Fibroblast of pulmonary artery (primary cell): ENCODE measurements at places on chromosomes 1 and 21.

DNA sequence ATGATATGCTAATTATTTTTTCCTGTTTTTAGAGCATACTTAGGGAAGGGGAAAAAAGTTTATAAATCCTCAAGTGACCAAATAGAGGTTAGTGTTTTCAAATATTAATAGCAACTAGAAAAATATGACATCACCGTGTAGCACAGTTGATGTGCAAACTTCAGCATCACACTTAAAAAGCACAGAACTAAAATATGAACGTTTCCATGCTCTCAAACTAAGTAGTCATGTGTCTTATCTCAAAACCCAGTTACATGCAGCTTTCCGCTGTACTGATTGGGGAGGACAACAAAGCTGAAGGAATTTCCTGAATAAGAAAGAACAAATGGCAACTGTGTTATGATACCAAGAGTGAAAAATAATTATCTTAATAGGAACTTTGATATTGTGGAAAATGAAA lies 903.7 kb downstream of the ADGRL2 start:
- peak; percentile 62 for DNase-seq

GRCh38 chr1:168550971-168551370 lies 7.2 kb upstream of the XCL2 start:
- peak; percentile 39 for DNase-seq

DNA sequence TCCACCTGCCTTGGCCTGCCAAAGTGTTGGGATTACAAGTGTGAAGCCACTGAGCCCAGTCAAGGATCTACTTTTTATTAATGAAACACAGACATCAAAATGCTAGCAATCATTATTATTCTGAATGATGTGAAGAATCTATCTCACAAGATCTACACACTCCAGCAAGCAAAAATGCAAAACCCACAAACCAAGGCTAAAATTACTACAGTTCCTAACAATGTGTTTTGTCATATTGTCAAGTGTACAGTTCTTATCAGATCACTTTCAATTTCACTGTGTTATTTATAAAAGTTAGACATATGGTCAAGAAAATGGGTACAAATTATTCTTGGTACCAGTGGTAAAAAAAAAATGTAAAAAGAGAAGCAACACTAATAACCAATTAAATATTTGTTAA lies 61.3 kb upstream of the SDC3 start:
- no peak for DNase-seq

- peak; percentile 36 for DNase-seq
These were observed 83.6 kb upstream of the RGS1 start for GRCh38 chr1:192491804-192492554.

DNA sequence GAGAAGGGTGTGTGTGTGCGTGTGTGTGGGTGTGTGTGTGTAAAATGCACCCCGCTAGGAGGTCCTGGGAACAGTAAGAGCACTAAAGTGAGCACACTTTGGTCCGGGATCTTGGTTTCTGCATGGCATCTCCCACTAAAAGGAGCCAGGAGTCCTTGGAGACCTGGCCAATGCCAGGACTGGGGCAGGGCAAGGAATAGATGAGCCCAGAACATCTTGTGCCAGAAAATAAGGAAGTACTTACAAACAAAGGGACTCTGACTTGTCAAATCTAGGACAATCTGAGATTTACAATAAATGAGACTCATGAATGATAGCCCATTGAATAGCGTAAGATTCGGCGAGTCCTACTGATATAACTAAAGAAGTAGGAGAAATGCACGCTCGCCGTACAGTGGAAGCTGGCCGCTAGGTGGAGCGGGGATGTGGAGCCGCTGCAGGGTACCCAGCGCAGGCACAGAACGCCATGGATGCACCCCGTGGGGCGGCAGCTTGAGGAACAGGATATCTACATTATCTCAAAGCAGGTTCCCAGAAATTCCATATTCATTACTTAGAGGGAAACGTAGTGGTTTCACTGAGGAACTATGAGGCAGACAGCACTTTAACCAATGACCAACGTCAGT lies 7.1 kb downstream of the SLC37A1 start:
- DNase-seq = peak; percentile 21

DNA sequence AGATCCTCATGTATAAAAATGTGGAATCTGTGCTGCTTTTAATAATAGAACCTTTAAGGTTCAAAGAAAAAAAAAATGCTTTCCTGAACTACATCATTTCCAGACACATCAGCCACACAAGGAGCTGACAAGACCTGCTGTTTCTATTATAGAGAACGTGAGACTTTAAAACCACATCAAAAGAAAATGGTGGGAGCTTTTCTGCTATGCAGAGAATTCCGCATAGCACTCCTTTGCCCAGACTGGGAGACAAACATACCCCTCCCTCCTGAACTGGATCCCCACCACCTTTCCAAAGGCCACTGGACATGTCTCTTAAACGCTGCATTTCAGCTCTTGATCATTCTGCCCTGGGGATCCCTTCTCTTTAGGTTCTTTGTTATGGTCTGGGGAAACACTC lies 41.9 kb downstream of the TRIT1 start:
- DNase-seq = no peak

GRCh38 chr1:21175670-21176581 lies 771 bp downstream of the EIF4G3 start:
- no peak for DNase-seq

GRCh38 chr1:57350610-57351009 lies 73.2 kb downstream of the DAB1 start:
- no peak for DNase-seq

DNA sequence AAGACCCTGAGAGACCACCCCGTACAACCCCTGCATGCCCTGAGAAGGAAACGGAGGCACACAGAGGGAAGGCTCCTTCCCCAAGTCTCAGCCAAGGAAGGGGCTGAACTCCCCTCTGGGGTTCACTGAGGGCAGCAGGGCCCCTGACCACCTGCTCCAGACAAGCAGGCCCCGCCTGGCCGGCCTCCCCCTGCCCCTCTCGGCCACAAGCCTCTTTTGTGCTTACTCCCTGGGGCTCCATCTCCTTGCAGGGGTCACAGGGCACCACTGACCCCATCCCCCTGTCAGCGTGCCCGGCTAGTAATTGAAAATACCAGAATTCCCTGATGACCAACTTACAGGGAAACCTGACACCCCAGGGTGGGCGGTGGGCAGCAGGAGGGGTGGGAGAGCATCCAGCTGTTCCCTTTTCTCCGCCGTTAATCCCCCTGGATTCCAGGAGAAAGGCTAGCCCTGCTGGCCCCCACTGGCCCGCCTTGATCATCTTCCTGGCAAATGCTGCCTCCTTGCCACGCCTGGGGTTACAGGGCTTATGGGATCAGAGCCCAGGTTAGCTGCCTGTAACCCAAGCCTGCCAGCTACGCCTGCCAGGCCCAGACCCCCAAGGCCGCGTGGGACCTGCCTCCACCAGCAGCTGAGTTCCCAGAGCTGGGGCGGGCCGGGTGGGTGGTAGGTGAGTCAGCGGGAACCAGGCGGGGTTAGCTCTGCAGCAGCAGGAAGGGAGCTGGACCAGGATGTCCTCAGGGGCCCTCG lies 96.1 kb downstream of the LACTBL1 start:
- DNase-seq = peak; percentile 65

DNA sequence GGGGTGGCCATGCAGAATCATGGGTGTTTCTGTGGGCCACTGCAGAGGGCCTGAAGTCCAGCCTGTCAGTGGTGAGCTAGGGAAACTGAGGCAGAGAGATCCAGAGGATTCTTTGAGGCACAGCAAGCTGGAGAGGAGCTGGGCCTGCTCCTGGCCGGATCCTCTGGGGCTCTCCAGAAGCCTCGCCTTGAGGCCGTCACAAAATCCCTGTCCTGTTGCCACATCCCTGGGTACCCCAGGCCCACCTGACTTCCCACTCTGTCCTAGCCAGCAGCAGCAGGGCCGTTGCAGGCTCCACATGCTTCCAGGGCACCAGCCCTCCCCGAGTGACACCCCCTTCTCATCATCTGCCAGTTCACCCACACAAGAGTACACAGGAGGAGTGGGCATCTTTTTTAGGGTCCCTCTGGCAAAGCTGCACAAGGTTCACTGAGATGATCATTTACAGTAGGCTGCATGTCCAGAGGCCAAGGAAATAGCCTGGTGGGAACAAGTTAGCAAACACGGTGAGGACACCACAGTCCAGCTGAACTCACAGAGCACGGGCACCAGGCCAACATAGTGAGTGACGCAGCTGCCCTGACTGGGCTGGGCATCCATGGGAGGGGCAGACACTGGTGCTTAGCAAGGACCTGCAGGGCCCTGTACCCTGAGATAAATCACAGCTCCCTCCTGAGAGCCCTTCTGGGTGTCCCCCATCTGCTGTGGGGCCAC lies 25.1 kb upstream of the TSPEAR start:
- no peak for DNase-seq

- DNase-seq = no peak
These were observed 30.5 kb downstream of the CAMTA1 start for GRCh38 chr1:6815726-6816125.

GRCh38 chr1:7579016-7579415 lies 192.1 kb upstream of the VAMP3 start:
- no peak for DNase-seq

DNA sequence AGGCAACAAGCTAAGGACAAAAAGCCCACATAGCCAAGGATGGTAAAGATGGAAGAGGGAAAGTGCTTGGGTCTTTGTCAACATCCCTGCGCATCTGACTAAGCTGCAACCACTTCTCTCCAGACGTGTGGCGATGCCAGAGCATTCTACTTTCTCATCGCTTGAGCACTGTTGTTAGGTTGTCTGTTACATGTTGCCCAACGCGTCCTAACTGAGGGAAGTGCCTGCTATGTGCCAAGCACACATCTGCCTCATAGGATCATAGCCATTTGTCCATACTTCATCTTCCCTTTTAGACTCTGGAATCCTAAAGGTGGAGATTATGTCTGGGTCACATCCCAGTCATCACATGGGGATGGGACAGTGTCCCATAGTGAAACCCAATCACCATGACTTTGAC lies 464.9 kb downstream of the MATN1 start:
- no peak for DNase-seq

DNA sequence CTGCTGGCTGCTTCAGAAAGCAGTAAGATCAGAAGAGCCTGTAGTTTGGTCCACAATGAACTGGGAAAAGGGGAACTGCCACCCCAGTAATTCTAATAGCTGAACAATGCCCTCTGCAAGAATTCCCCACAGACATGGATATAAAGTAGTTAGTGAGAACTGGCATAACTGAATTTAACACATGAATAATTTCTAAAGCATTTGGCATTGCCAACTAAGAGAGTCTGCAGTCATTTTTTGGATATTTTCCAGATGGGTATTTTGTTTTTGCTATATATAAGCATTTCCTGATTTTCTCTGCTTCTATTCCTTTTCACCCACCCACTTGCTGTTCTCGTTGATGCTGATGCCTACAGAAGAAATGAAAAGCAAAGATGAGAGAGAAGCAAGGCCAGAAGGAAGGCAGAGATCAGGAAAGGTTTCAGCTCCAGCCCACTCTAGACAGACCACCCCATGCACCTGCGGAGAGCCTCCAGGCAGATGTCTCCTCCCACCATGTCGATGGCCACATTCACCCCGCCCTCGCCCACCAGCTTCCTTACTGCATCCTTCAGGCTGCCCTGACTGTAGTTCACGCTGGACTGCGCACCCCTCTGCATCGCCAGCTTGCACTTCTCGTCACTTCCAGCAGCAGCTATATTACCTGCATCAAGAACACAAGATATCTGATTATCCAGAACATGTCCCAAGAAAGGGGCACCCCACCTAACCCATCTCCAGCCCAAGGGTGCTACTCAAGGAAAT lies 55.9 kb upstream of the SEC16B start:
- no peak for DNase-seq

- peak; percentile 88 for DNase-seq
These were observed 27.8 kb upstream of the CD84 start for GRCh38 chr1:160607011-160607671.

GRCh38 chr1:116254776-116255175 lies 118.3 kb upstream of the ATP1A1 start:
- DNase-seq = no peak

DNA sequence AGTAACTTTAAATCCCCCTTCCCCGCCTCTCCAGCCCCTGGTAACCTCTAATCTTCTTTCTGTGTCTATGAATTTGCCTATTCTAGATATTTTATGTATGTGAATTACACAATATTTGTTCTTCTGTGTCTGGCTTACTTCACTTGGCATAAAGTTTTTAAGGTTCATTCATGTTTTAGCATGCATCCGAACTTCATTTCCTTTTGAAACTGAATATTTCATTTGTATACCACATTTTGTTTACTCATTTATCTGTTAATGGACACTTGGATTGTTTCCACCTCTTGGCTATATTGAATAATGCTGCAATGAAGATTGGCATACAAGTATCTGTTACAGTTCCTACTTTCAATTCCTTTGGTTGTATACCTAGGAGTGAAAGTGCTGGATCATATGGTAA lies 205.3 kb downstream of the TM2D1 start:
- DNase-seq = no peak

DNA sequence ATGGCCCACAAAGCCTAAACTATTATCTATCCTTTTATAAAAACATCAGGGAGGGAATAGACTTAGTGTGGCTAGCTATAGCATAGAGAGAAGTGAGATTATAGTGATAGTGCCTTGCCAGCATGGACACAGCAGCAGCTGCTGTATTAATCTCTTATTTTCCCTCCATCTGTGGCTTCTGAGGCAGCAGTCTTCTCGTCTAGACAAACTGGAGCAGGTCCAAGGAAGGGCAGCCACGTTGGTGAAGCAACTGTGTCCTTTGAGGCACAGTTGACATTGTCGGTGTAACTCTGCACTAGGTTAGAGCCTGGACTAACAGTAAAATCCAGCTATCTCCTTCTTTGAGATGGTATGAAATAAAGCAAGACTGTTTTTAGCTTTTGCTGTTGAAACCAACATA lies 131.3 kb downstream of the CACHD1 start:
- DNase-seq = no peak

DNA sequence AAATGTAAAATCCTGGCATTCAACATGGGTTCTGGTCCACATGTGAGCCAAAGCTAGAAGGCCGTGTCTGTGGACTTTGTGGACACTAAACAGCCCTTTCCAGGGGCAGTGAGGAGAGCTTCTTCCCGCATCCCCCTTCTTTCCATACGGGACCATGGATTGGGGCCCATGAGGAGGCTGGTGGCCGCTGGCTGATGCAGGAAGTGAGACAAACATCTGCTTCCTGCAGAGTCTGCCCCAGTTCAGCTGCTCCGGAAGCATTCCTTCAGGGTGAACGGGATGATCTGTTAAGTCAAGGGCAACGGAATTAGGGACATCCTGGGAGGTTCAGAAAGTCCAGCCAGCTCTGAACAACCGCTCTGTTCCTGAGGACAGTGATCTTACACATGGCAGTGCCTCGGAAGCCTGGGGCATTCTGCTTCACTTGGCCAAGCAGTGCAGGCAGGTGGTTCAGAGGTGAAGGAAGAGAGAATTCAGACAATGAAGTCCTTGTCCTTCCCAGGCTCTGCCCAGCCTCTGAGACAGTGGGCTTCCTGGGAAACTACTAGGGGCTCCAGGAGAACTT lies 1.5 kb downstream of the CA6 start:
- no peak for DNase-seq

GRCh38 chr1:12532405-12533315 lies 85.3 kb downstream of the DHRS3 start:
- no peak for DNase-seq

GRCh38 chr1:145845144-145845513 lies 301 bp upstream of the NUDT17 start:
- no peak for DNase-seq

GRCh38 chr1:43979528-43980254 lies 681 bp downstream of the B4GALT2 start:
- peak; percentile 30 for DNase-seq

GRCh38 chr1:229432116-229432461 lies 1.8 kb downstream of the ACTA1 start:
- no peak for DNase-seq

GRCh38 chr1:165235155-165235776 lies 121.2 kb downstream of the LMX1A start:
- DNase-seq = no peak

- DNase-seq = no peak
These were observed 9.2 kb downstream of the CSMD2 start for GRCh38 chr1:34155860-34156259.

- DNase-seq = no peak
These were observed 55.3 kb downstream of the NDUFS5 start for GRCh38 chr1:39081271-39082009.
